ENCODE measurements at places on chromosomes 13 and 19. TPM values are rescaled to one million over a fixed set of nuclear protein-coding genes. Genes with fewer than 3 reads are reported as not detected.

Gene ZNF600
- 2.1 TPM for total RNA-seq

Gene ZNF100
- total RNA-seq: 1.8 TPM

DNA sequence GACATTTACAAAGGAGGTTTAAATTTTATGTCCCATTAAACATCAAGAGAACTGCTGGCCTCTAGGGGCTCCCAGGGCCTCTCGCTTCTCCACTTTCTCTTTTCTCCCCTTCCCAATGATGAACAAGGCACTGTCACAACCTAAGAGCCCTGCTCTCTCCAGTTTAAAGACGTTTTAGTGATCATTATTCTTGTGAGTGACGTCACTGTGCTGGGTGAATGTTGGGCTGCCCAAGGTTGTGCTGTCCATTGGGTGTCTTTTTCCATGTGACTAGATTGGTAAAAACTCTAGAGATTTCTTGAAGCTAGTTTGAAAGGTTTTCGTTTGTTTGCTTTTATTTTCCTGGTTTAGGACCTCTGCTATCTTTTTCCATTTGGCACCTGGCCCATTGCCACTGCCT, 602.6 kb downstream of the PCDH9 start:
- no peaks in the 10 kb centered on the region for H3K36me3 ChIP-seq
- no peak for DNase-seq
- H3K27ac ChIP-seq: no peak overlapping the region
- no peaks in the 10 kb centered on the region for H3K27me3 ChIP-seq
- no peak overlapping the region for H3K4me3 ChIP-seq
- H3K4me1 ChIP-seq: no peaks in the 10 kb centered on the region

Gene USHBP1
- total RNA-seq: 2.0 TPM

Gene OR7A5
- not detected for total RNA-seq

GRCh38 chr13:25143706-25144105, 28.4 kb downstream of the AMER2 start:
- no peak overlapping the region for H3K4me3 ChIP-seq
- no peak for DNase-seq
- H3K4me1 ChIP-seq: no peaks in the 10 kb centered on the region
- no peaks in the 10 kb centered on the region for H3K36me3 ChIP-seq
- H3K27me3 ChIP-seq: no peaks in the 10 kb centered on the region
- H3K27ac ChIP-seq: no peak overlapping the region

- DNase-seq: no peak
- H3K27ac ChIP-seq: no peak overlapping the region
- H3K4me3 ChIP-seq: no peak overlapping the region
These were observed 29.1 kb downstream of the TDRD3 start for GRCh38 chr13:60426075-60426474.

- H3K4me3 ChIP-seq: no peak overlapping the region
- no peak for DNase-seq
- H3K27ac ChIP-seq: no peak overlapping the region
- no peaks in the 10 kb centered on the region for H3K27me3 ChIP-seq
These were observed 100.7 kb upstream of the MCF2L start for GRCh38 chr13:112868308-112868707.

Gene ATP8B3
- total RNA-seq: 0.86 TPM

DNA sequence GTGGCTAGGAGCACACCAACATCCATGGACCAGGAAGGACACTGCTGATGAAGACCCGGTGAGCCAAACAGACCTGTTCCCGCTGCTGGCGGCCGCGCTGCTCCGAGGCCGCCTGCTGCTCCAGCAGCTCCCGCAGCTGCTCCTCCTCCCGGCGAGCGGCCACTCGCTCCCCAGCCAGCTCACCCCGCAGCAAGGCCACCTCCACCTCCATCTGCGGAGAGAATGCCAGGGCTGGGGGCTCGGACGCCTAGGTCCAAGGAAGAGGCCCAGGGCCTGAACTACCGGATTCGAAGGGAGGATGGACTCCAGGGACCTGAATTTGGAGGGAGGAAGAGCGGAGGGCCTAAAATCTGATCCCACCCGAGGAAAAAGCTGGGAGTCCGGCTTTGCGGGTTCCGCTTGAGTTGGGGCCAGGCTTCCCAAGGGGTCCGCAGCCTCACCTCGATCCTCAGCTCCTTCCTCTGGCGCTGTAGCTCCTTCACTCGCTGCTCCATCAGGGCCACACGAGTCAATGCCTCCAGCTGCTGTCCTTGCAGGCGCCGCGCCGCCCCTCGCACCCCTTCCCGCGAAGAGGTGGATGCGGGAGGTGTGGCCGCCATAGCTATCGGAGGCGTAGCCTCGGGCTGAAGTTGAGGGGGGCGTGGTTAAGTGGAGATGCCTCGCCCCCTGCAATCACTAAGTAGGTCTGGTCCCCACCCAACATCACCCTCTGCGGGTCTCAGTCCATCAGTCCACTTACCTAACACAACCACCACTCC, 2.7 kb downstream of the PHLDB3 start:
- peaks cover 28% of the 10 kb centered on the region for H3K4me1 ChIP-seq
- H3K27me3 ChIP-seq: no peaks in the 10 kb centered on the region
- peaks cover 7% of the 10 kb centered on the region for H3K36me3 ChIP-seq
- H3K27ac ChIP-seq: no peak overlapping the region
- no peak for DNase-seq
- no peak overlapping the region for H3K4me3 ChIP-seq

- H3K27me3 ChIP-seq: no peaks in the 10 kb centered on the region
- H3K4me1 ChIP-seq: no peaks in the 10 kb centered on the region
- no peak for DNase-seq
- no peak overlapping the region for H3K4me3 ChIP-seq
- H3K36me3 ChIP-seq: no peaks in the 10 kb centered on the region
These were observed 1003.7 kb downstream of the SLITRK1 start for GRCh38 chr13:82878536-82878935.

DNA sequence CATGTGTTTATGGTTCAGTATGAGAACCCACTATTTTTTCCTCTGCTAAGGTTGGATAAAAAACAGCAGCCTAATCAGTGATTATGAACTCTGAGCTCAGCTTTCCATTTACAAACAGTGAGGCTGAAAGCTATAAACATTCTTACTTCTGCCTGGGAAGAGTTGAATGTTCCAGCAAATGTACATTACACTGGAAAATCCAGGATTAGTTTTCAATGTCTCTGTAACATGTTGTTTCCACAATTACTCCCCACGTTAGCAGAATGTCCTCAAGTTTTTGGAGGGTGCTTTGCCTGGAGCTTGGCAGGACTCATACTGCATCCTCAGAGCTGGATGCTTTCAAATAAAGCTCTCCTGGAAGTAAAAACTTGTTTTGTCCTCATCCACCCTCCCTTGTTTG, 150.4 kb downstream of the POSTN start:
- H3K27me3 ChIP-seq: no peaks in the 10 kb centered on the region
- H3K4me1 ChIP-seq: no peaks in the 10 kb centered on the region
- no peak overlapping the region for H3K4me3 ChIP-seq
- H3K36me3 ChIP-seq: no peaks in the 10 kb centered on the region

GRCh38 chr19:46503848-46504453, 8.3 kb upstream of the PNMA8B start:
- no peak for DNase-seq
- no peaks in the 10 kb centered on the region for H3K36me3 ChIP-seq
- no peak overlapping the region for H3K27ac ChIP-seq
- H3K4me3 ChIP-seq: no peak overlapping the region

DNA sequence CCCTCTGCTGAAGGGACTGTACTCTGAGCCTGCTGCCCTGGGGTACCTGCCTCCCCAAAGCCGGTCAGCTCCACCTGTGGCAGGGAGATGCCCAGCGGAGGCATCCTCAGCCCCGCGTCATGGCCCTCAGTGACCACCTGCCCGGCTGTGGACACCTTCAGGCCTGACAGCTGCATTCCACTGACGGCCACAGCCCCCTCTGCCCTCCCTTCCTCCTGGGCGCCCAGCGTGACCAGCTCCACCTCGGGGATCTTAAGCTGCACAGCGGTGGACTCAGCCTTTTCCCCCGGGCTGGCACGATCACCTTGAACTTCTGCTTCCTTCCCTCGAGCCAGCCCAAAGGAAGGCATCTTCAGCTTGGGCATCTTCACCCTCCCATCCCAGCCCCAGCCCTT, 4.8 kb upstream of the HIPK4 start:
- no peak overlapping the region for H3K27ac ChIP-seq
- DNase-seq: no peak
- no peaks in the 10 kb centered on the region for H3K36me3 ChIP-seq
- no peaks in the 10 kb centered on the region for H3K27me3 ChIP-seq

DNA sequence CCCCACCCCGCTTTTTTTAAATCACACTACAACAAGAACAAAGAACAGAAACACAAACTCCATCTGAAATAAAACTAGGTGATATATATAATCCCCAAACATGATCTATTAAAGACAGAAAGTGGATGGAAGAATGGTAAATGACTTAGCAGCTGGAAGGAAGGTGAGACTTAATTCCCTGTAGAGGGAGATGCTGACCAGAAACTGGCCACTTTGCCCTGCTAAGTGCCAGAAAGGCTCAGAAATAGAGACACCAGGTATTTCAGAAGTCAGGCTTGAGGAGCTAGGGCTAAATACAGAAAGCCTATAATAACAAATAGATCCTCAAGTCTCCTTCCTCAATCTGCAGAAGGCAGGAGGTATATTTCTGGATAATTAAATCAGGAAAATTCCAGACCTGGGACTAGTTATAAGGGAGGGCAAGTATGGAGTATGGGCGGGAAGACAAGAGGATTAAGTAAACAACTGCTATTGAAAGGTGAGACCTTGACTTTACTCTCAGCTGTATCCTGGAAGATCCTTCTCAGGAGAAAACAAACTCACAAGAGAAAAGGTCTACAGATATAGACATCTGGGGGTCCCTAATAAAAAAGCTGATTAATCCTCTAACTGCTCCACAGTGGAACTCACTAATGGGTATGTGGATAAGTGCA, 32.2 kb downstream of the MTRF1 start:
- peaks cover 14% of the 10 kb centered on the region for H3K4me1 ChIP-seq
- no peak overlapping the region for H3K27ac ChIP-seq
- H3K27me3 ChIP-seq: no peaks in the 10 kb centered on the region
- no peaks in the 10 kb centered on the region for H3K36me3 ChIP-seq
- no peak overlapping the region for H3K4me3 ChIP-seq

GRCh38 chr19:10291554-10292205, 1.9 kb downstream of the ICAM5 start:
- H3K27me3 ChIP-seq: peaks cover 15% of the 10 kb centered on the region
- DNase-seq: no peak
- no peaks in the 10 kb centered on the region for H3K36me3 ChIP-seq

DNA sequence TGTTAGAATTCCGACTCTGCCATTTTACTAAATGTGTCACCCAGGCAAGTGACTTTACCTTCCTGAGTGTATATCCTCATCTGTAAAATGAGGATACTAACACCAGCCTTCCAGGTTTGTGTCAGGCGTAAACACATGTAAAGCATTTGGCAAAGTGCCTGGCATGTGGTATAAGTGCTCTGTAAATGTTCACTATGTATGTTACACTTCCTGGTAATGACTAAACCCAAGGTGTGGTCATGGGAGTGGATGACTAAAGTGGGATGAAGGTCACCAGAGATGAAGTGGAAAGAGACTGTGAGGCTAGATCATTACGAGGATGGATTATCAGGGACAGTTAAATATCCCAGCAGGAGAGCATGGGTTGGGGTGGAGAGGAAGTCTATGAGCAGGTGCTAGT, 25.6 kb downstream of the DEDD2 start:
- DNase-seq: no peak
- no peak overlapping the region for H3K4me3 ChIP-seq
- H3K27me3 ChIP-seq: no peaks in the 10 kb centered on the region

Gene ZSCAN4
- total RNA-seq: not detected

Gene FBXO17
- total RNA-seq: 29.4 TPM

DNA sequence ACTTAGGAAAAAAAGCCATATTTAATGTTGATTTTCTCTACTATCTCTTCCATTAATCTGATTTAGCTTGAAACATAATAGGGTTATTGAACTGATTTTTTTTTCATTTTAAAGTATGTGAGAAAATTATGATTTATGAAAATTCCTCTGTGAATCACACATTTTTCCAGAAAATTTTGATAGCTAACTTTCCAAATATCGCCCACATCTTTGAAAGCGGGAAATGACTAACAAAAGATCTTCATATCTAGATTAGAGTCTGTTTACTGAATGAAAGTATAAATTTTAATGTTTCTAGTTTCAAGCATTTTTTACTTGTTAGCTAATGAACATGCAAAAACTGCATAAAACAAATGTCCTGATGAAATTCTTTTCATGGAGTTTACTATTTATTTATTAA, 97.4 kb downstream of the POSTN start:
- no peaks in the 10 kb centered on the region for H3K4me1 ChIP-seq
- DNase-seq: no peak
- H3K27me3 ChIP-seq: no peaks in the 10 kb centered on the region
- H3K36me3 ChIP-seq: no peaks in the 10 kb centered on the region
- no peak overlapping the region for H3K27ac ChIP-seq

- peak; percentile 36 for DNase-seq
- H3K4me1 ChIP-seq: no peaks in the 10 kb centered on the region
- no peak overlapping the region for H3K4me3 ChIP-seq
- no peaks in the 10 kb centered on the region for H3K27me3 ChIP-seq
These were observed 58.4 kb downstream of the COL4A1 start for GRCh38 chr13:110248449-110249143.

- no peak overlapping the region for H3K4me3 ChIP-seq
- H3K27ac ChIP-seq: peak overlapping the region; percentile 57
- H3K36me3 ChIP-seq: no peaks in the 10 kb centered on the region
- no peaks in the 10 kb centered on the region for H3K27me3 ChIP-seq
These were observed 47.9 kb downstream of the LYL1 start for GRCh38 chr19:13054626-13055212.

- no peaks in the 10 kb centered on the region for H3K36me3 ChIP-seq
- H3K27ac ChIP-seq: no peak overlapping the region
- H3K4me1 ChIP-seq: no peaks in the 10 kb centered on the region
- DNase-seq: no peak
These were observed 1.0 kb downstream of the SCN1B start for GRCh38 chr19:35031072-35031881.

GRCh38 chr13:46982856-46983582, 86.2 kb upstream of the HTR2A start:
- H3K27me3 ChIP-seq: no peaks in the 10 kb centered on the region
- no peaks in the 10 kb centered on the region for H3K36me3 ChIP-seq
- no peak for DNase-seq
- no peak overlapping the region for H3K27ac ChIP-seq
- H3K4me1 ChIP-seq: no peaks in the 10 kb centered on the region

DNA sequence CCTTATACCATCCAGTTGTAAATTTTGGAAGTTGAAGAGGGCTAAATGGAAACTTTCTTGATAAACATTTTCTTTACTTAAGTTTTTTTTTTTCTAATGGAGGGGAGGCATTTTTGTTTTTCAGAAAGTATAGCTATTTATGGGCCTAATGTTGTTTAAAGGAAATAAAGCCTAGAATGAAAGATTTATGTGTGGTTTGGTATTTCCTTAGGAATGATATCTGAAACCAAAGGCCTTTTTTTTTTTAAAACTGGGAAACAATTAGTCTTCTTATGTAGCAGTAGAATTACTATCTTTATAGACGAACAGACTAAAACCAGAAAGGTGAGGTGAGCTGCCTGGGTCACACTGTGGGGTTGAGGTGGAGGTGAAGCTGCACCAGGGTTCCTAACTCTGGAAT, 80.1 kb downstream of the ESD start:
- H3K27me3 ChIP-seq: no peaks in the 10 kb centered on the region
- H3K36me3 ChIP-seq: no peaks in the 10 kb centered on the region
- peak overlapping the region; percentile 45 for H3K27ac ChIP-seq
- H3K4me3 ChIP-seq: no peak overlapping the region

GRCh38 chr13:110242615-110243014, 64.3 kb downstream of the COL4A1 start:
- H3K36me3 ChIP-seq: no peaks in the 10 kb centered on the region
- H3K27ac ChIP-seq: no peak overlapping the region
- H3K4me3 ChIP-seq: no peak overlapping the region
- H3K27me3 ChIP-seq: no peaks in the 10 kb centered on the region

Gene TMPRSS9
- total RNA-seq: 0.73 TPM

GRCh38 chr13:73677048-73677601, 457.1 kb downstream of the KLF12 start:
- H3K4me3 ChIP-seq: no peak overlapping the region
- H3K27ac ChIP-seq: no peak overlapping the region
- no peaks in the 10 kb centered on the region for H3K27me3 ChIP-seq
- no peak for DNase-seq
- H3K36me3 ChIP-seq: no peaks in the 10 kb centered on the region
- no peaks in the 10 kb centered on the region for H3K4me1 ChIP-seq

Data from right lobe of liver (tissue), 6 donors.